ENCODE measurements at places on chromosomes 11 and 22.
A peak's percentile ranks its signal among the peaks of the same experiment; 100 is the strongest.

DNA sequence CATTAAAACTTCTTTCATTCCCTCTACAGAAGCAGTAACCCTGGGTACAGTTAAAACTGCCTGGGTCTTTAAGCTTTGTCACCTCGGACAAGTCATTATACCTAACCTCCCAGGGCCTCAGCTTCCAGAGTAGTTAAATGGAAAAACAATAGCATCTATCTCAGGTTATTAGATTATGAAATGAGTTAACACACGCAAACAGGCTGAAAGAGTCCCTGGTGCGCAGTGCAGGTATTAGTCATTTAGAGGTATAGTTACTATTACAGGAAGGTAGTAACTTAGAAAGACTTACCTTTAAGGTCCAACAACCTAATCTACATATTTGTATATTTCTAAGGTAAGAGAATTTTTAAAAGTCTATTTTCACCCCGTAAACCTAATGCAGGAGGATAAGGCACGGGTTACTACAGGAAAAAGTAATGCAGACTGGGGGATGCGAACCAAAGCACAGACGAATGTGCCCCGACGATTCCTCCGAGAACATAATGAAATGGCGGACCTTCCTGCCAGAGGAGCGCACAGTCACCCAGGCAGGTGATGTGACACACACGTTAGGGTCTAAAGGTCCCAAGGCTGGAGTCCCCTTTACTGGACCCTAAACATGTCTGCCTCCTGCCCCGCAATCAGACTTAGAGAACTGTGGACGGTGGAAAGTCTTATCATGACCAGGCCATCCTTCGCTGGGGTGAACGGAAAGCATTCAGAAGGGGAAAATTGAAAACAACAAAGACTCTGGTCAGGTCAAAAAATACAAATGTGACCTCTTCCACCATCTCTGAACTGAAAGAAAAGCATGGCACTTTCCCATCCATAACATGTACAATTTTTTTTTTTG, 1.3 kb downstream of the NAP1L4 start:
- no peak for DNase-seq

- no peak for DNase-seq
Measured at GRCh38 chr11:30423279-30423648, 100.4 kb downstream of the ARL14EP start.

DNA sequence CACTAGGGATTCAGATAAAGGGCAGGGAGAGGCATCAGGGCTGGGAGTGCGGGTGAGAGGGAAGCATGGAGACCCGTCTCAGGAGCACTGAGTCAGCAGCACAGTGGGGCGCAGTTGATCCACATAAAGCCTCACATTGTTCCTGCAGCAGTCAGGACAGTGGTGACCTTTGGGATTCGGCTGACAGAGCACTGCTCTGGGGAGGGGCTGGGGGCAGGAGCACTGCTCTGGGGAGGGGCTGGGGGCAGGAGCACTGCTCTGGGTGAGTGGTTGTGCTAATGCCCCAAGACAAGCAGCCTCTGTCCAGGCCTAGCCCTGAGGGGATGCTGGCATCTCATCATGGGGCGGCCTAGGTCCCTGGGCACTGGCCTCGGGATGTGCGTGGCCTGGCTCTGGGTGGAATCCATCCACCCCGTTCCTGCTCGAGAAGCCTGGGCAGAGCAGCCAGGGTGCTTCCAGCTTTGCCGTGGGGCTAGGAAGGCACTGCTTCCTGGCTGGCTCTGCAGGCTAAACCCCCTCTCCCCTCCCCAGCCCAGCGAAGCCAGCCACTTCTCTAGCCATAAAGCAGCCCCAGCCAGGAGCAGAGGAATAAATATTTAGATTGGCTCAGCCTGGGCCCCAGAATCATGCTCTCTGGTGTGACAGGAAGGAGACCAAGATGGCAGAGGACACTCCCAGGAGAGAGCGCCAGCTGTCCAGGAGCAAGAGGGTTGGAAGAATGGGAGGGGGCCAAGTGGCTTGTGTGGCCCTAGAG, 7.3 kb downstream of the OAF start:
- DNase-seq, result no peak

GRCh38 chr22:31281733-31282132, 10.6 kb downstream of the PIK3IP1 start:
- DNase-seq, result no peak

DNA sequence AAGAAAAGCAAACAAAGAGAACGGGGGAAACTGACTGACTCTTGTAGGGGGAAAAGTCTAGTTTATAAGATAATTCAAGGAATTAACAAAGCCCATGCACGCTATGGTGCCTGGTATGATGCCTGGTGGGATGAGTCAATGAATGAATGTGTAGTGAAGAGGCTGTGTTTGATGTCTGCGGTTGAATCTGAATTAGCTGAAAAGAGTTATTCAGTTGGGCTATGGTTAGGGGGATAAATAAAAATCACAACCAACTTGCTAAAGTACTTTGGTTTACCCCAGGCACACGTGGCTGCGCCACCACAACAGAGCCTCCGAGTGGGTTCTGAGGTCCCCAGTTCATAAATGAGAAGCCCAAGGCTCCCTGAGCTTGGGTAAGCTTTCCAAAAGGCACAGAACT, 369.3 kb upstream of the SYN3 start:
- DNase-seq, result no peak

DNA sequence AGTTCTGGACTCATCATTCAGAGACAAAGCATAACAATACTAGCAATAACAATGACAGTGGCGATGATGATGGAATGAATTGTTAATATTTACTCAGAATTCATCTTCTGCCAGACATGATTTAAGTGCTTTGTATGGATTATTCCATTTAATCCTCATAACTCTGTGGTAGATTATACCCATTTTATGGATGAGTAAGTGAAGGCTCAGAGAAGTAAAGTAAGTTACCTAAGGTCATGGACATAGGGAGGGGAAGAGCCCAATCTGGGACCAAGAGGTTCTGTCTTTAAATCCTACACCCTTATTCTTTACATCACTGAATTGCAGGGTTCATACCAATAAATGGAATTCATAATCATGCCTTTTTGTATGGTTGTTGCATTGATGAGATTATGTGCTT, 72.7 kb downstream of the MYO18B start:
- no peak for DNase-seq

DNA sequence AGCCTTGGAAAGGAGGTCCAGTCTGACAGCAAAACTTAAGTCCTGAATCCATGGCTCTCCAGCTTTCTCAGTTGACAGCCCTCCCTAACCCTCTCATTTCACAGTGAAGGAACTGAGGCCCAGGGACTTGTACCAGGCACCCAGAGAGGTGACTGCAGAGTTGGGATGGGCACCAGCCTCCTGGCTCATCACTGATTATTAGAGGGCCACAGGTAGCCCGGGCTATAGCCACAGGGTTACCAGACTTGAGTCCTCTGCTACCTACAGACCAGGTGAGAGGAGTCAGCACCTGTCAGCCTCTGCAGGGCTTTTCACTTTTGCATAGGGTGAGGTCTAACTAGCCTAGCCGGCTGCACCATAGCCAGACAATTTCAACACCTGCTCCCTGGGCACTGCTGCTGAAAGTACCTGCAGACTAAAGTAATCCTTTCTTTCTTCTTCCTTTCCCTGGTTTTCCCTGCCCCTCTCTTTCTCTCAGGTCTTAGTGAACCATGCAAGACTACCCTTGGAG, 37.6 kb downstream of the SYT13 start:
- no peak for DNase-seq

DNA sequence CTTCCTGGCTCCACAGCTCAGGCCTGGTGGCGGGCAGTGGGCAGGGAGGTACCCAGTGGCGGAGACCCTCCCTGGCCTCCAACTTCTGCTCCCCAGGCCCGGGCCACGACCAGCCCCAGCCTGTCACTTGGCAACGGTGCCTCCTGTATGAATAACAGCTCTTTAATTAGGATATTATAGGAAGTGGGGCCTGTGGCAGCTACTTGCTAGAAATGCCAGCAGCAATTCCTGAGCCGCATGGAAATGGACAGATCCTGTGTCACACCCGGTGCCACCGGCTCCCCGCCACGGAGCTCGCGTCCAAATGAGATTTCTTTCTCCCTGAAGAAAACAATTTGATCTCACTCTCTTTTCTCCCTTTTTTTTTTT, 104.5 kb downstream of the CHST1 start:
- DNase-seq, result no peak

- DNase-seq, result peak; percentile 60
Measured at GRCh38 chr11:62728171-62728988, at the start of gene TTC9C. TTC9C (plus strand) TSS chr11:62728486; CDS start chr11:62728849, 363 bp downstream.

GRCh38 chr11:103586756-103587155, 449.7 kb upstream of the DDI1 start:
- DNase-seq, result no peak

GRCh38 chr11:131618201-131618600, 247.8 kb downstream of the NTM start:
- peak; percentile 21 for DNase-seq

- DNase-seq, result no peak
Measured at GRCh38 chr11:69842746-69843528, 23.7 kb upstream of the FGF3 start.

DNA sequence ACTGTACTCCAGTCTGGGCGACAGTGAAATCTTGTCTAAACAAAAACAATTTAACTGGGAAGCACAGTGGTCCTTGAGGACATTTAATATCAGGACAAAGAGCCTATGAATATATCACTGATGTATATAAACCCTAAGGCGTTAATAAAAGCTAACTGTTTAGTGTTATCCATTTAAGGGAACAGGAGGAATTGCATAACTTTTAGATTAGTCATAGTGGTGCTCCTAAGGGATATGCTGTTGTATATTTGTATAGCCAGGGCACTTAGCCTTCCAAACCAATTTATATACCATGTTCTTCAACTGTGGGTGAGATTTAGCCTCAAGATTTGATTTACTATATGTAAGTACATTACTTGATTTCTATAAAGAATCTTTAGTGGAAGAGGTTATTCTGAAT, 3.0 kb upstream of the CHEK1 start:
- DNase-seq, result peak; percentile 29

GRCh38 chr11:61082931-61083531, 19.3 kb upstream of the CD5 start:
- DNase-seq, result no peak

- no peak for DNase-seq
Measured at GRCh38 chr22:39318507-39319283, 728 bp downstream of the RPL3 start.

DNA sequence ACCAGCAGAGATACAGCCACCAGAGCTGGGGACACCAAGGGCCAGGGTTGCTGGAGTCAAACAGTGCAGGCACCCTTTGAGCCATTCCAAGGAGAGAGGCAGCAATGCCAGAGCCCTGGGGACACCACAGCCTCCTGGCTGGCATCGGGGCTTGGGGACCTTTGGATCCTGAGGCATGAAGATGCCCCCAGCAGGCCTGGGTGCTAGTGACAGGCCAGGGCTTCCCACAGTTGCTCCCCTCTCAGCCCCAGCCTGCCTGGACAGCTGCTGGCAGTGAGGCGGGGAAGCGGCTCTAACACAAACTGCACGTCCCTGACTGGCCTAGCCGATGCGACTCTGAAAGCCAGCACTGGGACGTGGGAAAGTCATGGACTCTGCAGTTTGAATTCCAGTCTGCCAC, 2.7 kb downstream of the CD5 start:
- DNase-seq, result no peak

Measured in skeletal muscle cell (primary cell).